ENCODE measurements at places on chromosomes 6 and 20. TPM values are rescaled to one million over a fixed set of nuclear protein-coding genes. Genes with fewer than 3 reads are reported as not detected.

NMBR gene
- 0.09 TPM for polyA plus RNA-seq

DNA sequence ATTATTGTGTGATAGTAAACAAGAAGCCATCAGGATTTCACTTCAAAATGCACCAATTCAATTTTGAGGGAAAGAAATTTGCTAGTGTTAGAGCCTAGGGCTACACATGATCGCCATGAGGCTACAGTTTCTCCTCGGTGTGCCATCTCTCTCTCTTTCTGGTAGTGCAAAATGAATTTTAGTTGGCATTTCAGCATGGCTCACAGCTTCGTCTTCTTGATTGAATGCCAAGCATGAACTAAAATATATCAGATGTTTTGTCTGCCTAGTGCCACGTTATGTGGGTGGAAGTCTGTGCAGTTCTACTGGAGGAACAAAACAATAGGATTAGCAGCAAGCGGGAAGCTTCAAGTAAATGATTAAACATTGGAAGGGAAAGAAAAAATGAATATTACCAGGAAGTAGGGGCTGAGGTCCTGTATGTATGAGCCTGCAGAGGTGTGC lies 6.8 kb upstream of the MRAP2 start:
- no peak overlapping the region for H3K27ac ChIP-seq
- no peaks in the 10 kb centered on the region for H3K36me3 ChIP-seq
- peak; percentile 53 for DNase-seq
- no peaks in the 10 kb centered on the region for H3K27me3 ChIP-seq
- no peak overlapping the region for H3K4me3 ChIP-seq
- no peaks in the 10 kb centered on the region for H3K4me1 ChIP-seq

- no peaks in the 10 kb centered on the region for H3K27me3 ChIP-seq
- H3K27ac ChIP-seq: no peak overlapping the region
- no peaks in the 10 kb centered on the region for H3K4me1 ChIP-seq
- DNase-seq: no peak
- no peaks in the 10 kb centered on the region for H3K36me3 ChIP-seq
- no peak overlapping the region for H3K4me3 ChIP-seq
Observed at GRCh38 chr20:52748285-52748932, 223.7 kb upstream of the TSHZ2 start.

DNA sequence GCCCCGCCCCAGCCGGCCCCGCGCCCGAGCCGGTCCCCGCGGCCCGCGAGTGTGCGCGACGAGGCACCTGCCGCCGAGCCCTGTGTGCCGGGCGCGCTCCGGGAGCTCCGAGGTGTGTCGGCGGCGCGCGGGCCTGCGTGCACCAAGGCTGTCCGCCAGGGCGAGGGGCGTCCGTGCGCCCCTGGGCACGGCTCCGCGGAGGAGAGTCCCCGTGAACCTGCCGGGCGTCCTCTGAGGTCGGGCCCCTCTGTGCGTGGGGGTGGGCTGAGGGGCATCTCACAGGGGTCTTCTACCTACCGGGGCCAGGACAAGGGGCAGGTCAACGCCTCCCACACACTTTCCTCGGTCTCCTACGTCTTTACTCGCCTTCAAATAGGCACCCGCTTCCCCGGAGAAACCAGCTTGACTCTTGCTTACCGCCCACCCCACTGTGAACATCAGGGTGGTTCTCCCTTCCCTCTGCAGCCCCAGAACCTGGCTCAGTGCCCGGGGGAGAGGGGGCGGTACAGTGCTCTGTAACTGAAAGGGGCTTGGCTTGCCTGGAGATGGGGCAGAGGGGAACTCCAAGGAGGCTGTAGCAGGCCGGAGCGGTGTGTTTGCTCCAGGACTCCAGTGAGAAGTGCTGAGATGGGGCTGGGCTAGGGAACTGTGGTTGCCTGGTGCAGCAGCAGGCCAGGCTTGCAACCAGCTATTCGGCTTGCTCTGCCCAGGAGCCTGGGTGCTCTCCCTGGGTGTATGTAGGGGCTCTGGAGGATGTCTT lies at the start of gene SAMD10:
Gene SAMD10, minus strand, starts transcription at position 86 of the 760 bp plus-strand sequence. CDS start 175 bp downstream, outside the sequence.
- peaks cover 24% of the 10 kb centered on the region for H3K4me1 ChIP-seq
- peak within 1 kb of the TSS; percentile 66 for H3K27ac ChIP-seq
- H3K36me3 ChIP-seq: peaks cover 19% of the 10 kb centered on the region
- peaks cover 4% of the 10 kb centered on the region for H3K27me3 ChIP-seq
- H3K4me3 ChIP-seq: peak within 1 kb of the TSS; percentile 80

DNA sequence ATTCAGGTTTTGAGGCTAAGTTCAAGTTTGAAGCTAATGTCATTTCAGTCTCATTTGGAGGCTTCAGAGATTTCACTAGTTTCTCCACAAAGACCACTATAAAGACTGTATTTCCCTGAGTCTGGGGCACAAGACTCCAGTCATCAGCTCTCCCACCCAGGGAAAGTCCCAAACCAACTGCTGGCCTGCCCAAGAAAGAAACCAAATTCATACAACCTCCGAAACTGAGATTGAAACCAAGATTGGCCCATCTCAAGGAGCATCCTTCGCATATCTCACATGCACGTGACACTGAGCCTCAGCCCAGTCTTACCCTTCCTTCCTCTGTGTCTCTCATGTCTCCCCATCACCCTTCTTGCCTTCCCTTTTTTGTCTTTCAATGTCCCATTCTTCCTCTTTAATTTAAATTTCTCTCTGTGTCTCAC lies 3.5 kb upstream of the LTA start:
- H3K4me1 ChIP-seq: no peaks in the 10 kb centered on the region
- no peaks in the 10 kb centered on the region for H3K36me3 ChIP-seq
- H3K27me3 ChIP-seq: peaks cover 13% of the 10 kb centered on the region
- H3K4me3 ChIP-seq: no peak overlapping the region
- H3K27ac ChIP-seq: no peak overlapping the region

- no peak overlapping the region for H3K4me3 ChIP-seq
- no peaks in the 10 kb centered on the region for H3K27me3 ChIP-seq
- H3K27ac ChIP-seq: no peak overlapping the region
- DNase-seq: no peak
- no peaks in the 10 kb centered on the region for H3K36me3 ChIP-seq
Observed at GRCh38 chr6:6217855-6218758, 102.4 kb downstream of the F13A1 start.

DNA sequence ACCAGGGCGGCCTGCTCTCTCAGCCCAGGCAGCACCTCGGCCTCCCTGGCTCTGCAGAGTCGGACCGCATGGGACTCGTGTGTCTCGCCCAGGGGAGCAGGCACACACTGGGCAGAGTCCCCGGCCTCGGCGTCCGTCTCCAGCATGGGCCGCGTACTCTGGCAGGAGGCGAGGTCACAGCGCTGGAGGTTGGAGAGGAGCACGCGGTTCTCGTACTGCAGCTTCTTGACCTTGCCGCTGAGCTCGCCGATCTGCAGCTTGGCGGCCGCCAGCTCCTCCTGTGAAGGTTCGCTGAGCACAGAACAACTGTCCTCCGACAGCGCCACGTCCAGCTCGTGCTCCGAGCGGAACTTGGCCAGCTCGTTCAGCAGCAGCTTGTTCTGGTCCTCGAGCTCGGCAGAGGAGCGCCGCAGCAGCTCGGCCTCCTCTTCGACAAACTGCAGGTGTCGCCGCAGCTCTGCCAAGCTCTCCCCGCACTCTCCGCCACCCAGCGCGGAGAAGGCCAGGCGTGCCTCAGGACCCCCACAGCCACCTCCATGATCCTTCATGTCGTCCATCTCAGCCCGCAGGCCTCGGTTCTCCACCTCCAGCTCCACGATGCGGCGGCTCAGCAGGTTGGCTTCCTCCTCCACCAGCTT lies 42.0 kb upstream of the DSN1 start:
- no peaks in the 10 kb centered on the region for H3K27me3 ChIP-seq
- DNase-seq: no peak

- DNase-seq: no peak
- peaks cover 17% of the 10 kb centered on the region for H3K4me1 ChIP-seq
- peak overlapping the region; percentile 97 for H3K27ac ChIP-seq
- H3K4me3 ChIP-seq: peak overlapping the region; percentile 99
- H3K27me3 ChIP-seq: no peaks in the 10 kb centered on the region
Observed at GRCh38 chr6:34791164-34791700, 651 bp upstream of the BLTP3A start.

GRCh38 chr20:50554694-50555579 lies 44.8 kb downstream of the PTPN1 start:
- no peaks in the 10 kb centered on the region for H3K4me1 ChIP-seq
- no peaks in the 10 kb centered on the region for H3K36me3 ChIP-seq
- H3K27me3 ChIP-seq: no peaks in the 10 kb centered on the region

CLIC5 gene
- 111 TPM for polyA plus RNA-seq

DNA sequence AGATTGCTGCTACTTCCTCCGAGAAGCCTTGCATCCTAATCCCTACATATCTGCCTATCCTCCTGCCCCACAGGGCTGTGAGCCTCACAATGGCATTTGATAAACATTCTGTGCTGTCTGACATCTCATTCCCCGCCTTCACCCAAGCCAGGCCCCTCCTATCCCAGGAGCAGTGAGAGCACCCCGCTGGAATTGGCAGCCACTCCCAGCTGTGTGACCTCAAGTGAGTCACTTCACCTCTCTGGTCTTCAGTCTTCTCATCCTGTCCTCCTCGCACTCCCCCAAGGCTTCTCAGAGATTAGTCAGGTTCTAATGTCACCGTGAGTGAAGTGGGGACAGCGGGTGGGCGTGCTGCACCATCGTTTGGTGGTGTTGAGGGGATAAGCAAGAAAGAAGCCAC lies 81.7 kb downstream of the CDH22 start:
- H3K4me3 ChIP-seq: no peak overlapping the region
- H3K27ac ChIP-seq: no peak overlapping the region
- no peak for DNase-seq
- H3K36me3 ChIP-seq: no peaks in the 10 kb centered on the region
- H3K4me1 ChIP-seq: no peaks in the 10 kb centered on the region
- peaks cover 19% of the 10 kb centered on the region for H3K27me3 ChIP-seq

TP53INP2 gene
- 11.2 TPM for polyA plus RNA-seq

KIF16B gene
- 21.0 TPM for polyA plus RNA-seq

SYNGAP1 gene
- 21.0 TPM for polyA plus RNA-seq

DNA sequence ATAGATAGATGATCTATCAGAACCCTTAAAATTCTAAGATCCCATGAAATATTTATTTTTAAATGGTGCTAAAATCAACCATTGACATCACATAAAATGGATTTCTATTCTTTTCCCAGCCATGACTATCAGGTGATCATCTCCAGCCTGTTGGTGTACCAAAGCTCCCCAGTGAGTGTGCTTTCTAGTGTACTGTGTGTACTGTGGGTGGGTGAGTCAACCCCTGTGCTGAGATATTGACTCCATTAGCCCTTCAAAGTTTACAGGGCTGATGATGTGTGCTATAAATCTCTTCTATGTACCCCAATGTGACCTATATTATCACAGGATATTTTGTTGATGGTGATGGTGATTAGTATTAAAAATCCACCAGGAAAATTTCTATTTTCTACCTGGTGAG lies 344.6 kb downstream of the MMUT start:
- no peaks in the 10 kb centered on the region for H3K27me3 ChIP-seq
- no peak overlapping the region for H3K4me3 ChIP-seq
- no peak overlapping the region for H3K27ac ChIP-seq
- DNase-seq: no peak
- no peaks in the 10 kb centered on the region for H3K4me1 ChIP-seq

DNA sequence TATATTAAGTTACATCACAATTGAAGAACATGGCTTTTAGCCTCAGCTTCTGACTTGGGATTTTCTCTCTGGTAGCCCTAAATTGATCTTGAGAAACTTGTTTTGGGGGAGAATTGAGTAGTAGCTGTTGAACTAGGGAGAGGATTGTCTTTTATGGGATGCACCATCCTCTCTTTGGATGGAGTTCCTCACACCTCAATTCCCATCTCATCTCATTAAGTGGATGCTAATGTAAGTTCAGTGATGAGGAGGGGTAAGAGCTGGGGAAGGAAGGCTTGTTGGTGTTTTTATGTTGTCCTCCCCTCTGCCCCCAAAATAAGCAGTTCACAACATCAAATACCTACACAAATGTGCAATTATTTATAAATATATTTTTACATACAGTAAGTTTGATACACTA lies 4.0 kb downstream of the GJA1 start:
- H3K36me3 ChIP-seq: no peaks in the 10 kb centered on the region
- no peak for DNase-seq
- peaks cover 2% of the 10 kb centered on the region for H3K4me1 ChIP-seq
- H3K27ac ChIP-seq: no peak overlapping the region
- H3K27me3 ChIP-seq: no peaks in the 10 kb centered on the region

SLC4A11 gene
- 0.36 TPM for polyA plus RNA-seq

SH3BGRL2 gene
- 42.7 TPM for polyA plus RNA-seq

DNA sequence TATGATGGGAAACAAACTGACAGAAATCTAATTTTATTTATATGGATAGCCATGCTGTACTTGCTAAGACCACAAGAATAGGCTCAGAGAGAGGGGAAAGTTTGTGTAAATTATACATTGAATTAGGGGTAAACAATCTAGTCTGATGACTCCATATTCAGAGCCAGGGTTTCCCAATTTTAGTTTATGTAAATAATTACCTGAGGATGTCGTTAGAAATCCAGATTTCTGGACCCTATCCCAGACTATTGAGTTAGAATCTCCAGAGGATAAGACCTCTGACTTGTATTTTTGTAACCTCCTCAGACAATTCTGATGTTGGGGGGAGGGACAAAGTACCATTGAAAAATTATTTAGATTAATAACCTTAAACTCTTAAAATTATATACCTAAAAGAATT lies 18.3 kb downstream of the ACSS2 start:
- no peak for DNase-seq
- no peak overlapping the region for H3K4me3 ChIP-seq
- H3K27me3 ChIP-seq: no peaks in the 10 kb centered on the region
- H3K4me1 ChIP-seq: peaks cover 10% of the 10 kb centered on the region

GRCh38 chr6:119226089-119226488 lies 123.5 kb downstream of the MAN1A1 start:
- peaks cover 2% of the 10 kb centered on the region for H3K36me3 ChIP-seq
- H3K27ac ChIP-seq: no peak overlapping the region
- no peaks in the 10 kb centered on the region for H3K27me3 ChIP-seq
- no peaks in the 10 kb centered on the region for H3K4me1 ChIP-seq

DNA sequence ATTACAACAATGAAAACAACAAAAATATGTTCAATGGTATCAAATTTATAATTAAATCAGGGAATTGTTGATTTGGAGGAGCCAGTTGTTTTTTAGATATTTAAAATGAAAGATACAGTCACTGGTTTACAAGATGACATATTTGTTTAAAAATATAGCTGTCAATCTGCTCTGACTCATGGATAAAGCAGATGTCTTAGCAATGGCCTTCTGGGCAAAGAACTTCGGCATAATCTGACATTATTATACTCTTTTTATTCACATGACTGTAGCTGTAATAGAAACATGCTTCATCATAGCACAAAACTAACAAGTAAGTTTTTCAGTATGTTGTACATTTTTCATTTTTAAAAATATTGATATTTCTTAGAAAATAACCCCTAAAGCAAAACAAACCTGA lies 267.4 kb downstream of the CENPW start:
- H3K4me3 ChIP-seq: no peak overlapping the region
- no peak overlapping the region for H3K27ac ChIP-seq
- no peaks in the 10 kb centered on the region for H3K36me3 ChIP-seq
- no peaks in the 10 kb centered on the region for H3K4me1 ChIP-seq

DNA sequence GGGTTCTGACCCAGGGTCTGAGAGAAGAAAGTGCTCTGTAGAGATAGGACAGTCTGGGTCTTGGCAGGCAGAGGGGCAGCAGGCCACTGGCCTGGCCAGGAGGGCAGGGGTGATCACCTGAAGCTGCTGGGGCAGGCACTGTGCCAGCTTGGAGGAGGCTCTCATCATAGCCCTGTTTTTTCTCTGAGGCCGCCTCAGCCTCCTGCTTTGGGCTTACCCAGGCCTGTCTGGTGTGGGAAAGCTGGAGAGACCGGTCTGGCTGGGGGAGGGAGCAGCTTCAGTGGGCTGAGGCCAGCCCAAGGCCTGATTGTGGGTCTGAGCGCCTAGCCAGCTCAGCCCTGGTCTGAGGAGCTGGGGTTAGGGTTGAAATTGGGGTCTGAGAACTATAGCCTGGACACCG lies 3.9 kb downstream of the LPIN3 start:
- H3K4me3 ChIP-seq: no peak overlapping the region
- H3K27ac ChIP-seq: no peak overlapping the region
- peaks cover 30% of the 10 kb centered on the region for H3K4me1 ChIP-seq

- H3K27ac ChIP-seq: no peak overlapping the region
- no peaks in the 10 kb centered on the region for H3K27me3 ChIP-seq
- no peaks in the 10 kb centered on the region for H3K36me3 ChIP-seq
- DNase-seq: no peak
- no peaks in the 10 kb centered on the region for H3K4me1 ChIP-seq
Observed at GRCh38 chr20:7520361-7520760, 419.9 kb downstream of the HAO1 start.

Data from large intestine (tissue), 12 donors.